ENCODE measurements at places on chromosomes 11 and 22. TPM values are rescaled to one million over a fixed set of nuclear protein-coding genes. Genes with fewer than 3 reads are reported as not detected.

DNA sequence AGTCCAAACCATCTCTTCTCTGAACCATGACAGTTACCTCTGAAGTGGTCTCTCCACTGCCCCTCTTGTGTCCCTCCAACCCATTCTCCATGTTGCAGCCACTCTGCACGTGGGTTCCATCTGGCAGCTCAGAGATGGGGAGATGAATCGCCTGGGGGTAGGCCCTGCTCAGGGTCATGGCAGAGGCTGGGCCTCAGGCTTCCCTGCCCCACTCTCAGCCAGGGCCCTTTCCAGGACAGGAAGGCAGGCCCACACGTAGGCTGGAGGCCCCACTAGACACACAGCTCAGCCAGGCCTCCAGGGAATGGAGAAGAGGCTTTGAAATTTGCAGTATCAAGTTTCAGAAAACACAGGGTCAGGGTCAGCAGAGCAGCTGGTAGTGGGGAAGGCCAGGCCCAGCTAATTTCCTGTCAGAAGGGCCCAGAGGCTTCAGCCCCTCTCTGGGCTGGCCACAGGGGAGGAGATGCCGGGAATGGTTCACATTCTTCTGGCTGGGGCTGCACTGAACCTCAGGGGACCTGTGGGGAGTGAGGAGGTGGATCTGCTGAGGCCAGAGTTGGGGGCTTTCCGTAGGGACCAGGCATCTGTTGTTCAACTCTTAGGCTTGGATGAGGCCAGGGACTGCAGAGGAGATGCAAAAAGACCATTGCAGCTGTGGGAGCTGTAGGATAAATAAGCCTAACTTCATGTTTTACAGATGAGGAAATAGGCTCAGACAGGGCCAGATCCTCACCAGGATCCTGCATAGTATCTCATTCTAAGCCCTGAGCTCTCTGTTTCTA, 101.6 kb downstream of the SWAP70 start:
- no peaks in the 10 kb centered on the region for H3K27me3 ChIP-seq
- H3K36me3 ChIP-seq: no peaks in the 10 kb centered on the region
- DNase-seq: no peak
- no peak overlapping the region for H3K4me3 ChIP-seq
- H3K4me1 ChIP-seq: no peaks in the 10 kb centered on the region
- peak overlapping the region; percentile 68 for H3K27ac ChIP-seq

DNA sequence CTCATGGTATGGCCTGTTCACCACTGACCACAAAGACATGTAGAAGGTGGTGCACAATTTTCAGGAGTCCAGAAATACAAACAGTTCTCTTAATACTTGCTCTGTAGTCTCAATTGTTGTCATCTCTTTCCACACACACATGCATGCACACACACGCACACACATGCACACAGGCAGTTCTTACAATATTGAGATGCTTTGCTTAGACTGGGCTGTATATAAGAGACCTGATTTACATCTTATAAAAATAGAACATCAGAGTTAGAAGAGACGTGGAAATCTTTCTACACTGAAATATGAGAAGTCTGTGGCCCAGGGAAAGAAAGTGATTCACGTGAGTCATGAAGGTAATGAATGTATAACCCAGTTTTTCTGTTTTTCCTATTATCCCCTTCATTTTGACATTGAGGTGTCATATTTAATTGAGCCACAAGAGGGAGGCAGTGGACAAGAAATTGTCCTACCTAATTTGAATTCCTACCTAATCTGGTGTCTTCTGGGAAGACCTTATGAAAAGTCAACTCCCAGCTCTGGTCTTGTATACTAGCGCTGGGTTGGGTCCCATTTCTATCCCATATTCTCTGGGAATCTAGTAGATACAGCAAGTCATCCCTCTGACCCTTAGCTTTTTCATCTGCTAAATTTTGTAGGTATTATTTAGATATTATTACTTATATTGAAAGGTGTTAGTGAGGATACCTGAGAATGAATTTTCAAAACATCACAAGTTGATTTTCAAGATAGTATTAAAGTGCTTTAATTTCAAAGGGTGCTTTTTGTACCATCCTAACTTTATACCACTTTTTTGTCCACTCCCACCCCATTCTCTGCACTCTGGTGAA, 14.9 kb upstream of the MS4A4A start:
- H3K4me3 ChIP-seq: no peak overlapping the region
- H3K27me3 ChIP-seq: no peaks in the 10 kb centered on the region
- peaks cover 12% of the 10 kb centered on the region for H3K4me1 ChIP-seq
- DNase-seq: no peak
- no peaks in the 10 kb centered on the region for H3K36me3 ChIP-seq

GRCh38 chr11:86421946-86422345, 47.3 kb downstream of the CCDC81 start:
- H3K4me1 ChIP-seq: no peaks in the 10 kb centered on the region
- no peaks in the 10 kb centered on the region for H3K27me3 ChIP-seq
- DNase-seq: no peak
- H3K4me3 ChIP-seq: no peak overlapping the region

GRCh38 chr22:27483095-27483785, 318.3 kb downstream of the MN1 start:
- no peak for DNase-seq
- H3K27me3 ChIP-seq: no peaks in the 10 kb centered on the region

DNA sequence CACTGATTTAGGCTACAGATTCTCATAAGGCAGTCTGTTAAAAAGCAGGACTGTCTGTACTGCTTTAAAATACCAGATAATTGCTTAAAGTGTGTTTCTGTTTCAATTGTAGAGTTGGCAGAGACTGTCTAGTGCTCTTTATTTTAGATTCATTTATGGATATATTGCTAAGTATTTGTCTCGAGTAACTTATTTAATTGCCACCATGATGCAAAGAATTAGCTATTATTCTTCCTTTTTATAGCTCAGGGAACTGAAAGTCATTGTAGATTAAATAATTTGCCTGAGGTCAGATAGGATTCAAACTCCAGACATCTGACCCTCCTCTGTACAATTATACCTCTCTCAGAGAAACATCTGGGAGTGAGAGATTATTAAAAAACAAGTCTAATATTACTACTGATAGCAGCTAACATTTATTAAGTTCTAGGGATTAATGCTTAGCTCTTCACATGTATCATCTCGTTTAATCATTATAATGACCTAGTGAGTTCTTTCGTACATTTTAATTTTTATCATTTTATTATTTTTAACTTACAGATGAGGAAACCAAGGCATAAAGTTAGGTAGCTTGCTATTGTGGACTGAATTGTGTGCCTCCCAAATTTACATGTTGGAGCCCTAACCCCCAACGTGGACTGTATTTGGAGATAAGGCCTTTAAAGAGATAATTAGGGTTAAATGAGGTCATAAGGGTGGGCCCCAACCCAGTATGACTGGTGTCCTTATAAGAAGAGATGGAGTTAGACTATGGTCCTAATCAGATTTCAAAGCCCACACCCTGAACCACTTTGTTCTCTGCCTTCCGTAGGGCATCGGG, 19.7 kb upstream of the RAG2 start:
- H3K36me3 ChIP-seq: no peaks in the 10 kb centered on the region
- H3K4me3 ChIP-seq: no peak overlapping the region
- H3K4me1 ChIP-seq: peaks cover 4% of the 10 kb centered on the region
- H3K27me3 ChIP-seq: no peaks in the 10 kb centered on the region
- H3K27ac ChIP-seq: no peak overlapping the region

DNA sequence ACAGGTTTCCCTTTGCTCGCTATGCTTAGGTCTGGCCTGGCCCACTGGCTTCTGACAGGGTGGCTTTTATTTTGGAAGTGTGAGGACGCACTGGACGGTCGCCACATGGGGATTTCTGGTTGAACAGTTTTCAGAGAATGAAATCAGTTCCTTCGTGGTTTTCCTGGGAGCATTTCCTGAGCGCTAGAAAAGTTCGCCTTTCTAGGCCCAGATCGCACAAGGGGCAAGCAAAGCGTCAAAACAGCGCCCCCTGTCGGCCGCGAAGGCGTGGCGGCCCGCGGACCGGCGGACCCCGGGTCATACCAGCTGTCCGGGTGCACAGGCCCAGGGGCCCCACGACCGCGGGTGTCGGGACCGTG, 12.7 kb upstream of the CYP2R1 start:
- peaks cover 11% of the 10 kb centered on the region for H3K4me1 ChIP-seq
- no peaks in the 10 kb centered on the region for H3K36me3 ChIP-seq
- H3K27me3 ChIP-seq: no peaks in the 10 kb centered on the region
- H3K27ac ChIP-seq: no peak overlapping the region
- DNase-seq: peak; percentile 97

DNA sequence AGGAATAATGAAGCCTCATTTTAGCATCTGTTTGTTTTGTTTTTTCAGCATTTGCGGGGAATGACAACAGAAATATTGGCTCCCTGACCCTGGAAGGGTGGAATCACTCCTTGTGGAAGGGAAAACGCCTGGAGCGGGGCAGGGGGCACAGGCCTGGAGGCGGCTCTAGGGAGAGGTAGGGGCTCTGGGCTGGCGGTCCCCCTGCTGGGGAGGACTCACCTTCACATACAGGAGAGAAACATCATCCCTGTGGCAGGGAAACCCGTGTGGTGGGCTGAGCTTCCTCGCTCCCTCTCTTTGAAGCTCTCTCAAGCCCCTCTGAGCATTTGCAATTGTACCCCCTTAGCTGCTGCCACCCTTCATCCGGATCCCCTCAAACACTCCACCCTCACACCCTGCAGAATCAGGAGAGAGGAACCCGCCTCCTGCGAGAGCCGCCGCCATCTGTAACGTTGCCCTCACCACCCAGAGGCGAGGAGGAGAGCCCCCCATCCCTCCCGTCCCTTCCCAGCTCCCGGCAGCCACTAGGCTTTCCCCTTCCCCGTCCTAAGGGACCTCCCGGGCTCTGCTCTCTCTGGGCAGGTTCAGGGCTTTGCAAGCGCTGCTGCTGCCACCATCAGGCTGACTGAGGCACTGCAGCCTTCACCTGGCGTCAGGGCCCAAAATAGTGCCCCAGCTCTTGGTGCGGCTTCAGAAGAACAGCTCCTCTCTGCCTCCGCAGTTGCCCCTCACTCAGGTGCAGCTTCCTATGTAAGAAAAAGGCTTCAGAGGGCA, 10.4 kb downstream of the KIRREL3 start:
- no peaks in the 10 kb centered on the region for H3K4me1 ChIP-seq
- H3K36me3 ChIP-seq: no peaks in the 10 kb centered on the region
- peaks cover 6% of the 10 kb centered on the region for H3K27me3 ChIP-seq
- H3K27ac ChIP-seq: no peak overlapping the region
- H3K4me3 ChIP-seq: no peak overlapping the region

MLC1 gene
- 0.39 TPM for polyA plus RNA-seq

KDELR3 gene
- 3.1 TPM for polyA plus RNA-seq

- DNase-seq: no peak
- H3K27me3 ChIP-seq: no peaks in the 10 kb centered on the region
- no peak overlapping the region for H3K27ac ChIP-seq
- H3K4me1 ChIP-seq: peaks cover 25% of the 10 kb centered on the region
- H3K36me3 ChIP-seq: no peaks in the 10 kb centered on the region
Observed at GRCh38 chr11:34268906-34269430, 88.8 kb downstream of the ABTB2 start.

RGL4 gene
- 19.5 TPM for polyA plus RNA-seq

OR1S2 gene
- not detected for polyA plus RNA-seq

KRTAP5-7 gene
- polyA plus RNA-seq: 0.13 TPM

DNA sequence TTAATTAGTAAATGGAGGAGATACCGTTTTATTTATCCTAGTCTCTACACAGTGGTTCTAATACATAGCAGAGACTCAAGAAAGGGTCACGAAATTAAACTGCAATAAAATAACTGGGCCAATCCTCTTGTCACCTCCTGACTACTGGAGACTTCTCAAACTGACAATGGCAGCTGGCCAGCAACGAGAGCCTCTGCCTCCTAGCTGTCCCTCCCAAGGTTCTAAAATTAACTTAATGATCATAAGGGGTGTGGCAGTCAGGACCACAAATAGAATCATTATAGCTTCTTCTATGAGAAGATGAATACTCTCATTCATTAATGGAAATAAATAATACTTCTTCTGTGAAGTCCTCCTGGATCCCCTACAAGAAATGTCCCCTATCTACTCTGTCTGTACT, 63.8 kb upstream of the APOA1 start:
- no peaks in the 10 kb centered on the region for H3K27me3 ChIP-seq
- DNase-seq: no peak

SLC22A8 gene
- not detected for polyA plus RNA-seq

DNA sequence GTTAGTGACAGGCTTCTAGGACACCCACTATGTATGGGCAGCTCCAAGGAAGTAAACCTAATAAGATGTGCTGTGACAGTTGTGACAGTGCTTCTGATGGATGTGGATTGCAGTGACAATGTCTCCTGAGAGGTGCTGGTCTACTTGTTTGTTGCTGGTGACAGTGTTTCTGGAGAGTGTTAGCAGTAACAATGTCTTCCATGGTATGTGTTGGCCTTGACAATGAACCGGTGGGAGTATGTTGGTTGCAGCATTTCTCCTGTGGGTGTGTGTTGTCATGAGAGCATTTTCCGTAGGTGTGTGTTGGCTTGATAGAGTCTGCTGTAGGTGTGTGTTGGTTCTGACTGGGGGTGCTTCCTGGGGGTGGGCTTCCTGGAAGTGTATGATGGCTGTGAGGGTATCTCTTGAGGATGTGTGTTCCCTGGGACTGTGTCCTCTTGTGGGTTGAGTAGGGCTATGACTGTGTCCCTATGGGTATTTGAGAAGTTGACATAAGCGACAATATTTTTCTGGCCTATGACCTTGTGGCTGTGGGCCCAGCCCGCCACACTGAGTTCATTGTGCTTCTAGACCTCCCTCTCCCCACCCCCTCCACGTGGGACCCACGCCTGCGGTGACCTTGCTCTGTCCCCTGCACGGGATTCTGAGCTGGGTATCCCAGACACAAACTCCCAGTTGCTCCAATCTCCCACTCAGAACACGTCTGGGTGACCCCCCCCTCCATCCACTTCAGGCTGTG, 1.2 kb downstream of the DCHS1 start:
- H3K27me3 ChIP-seq: no peaks in the 10 kb centered on the region
- peak; percentile 78 for DNase-seq
- H3K36me3 ChIP-seq: no peaks in the 10 kb centered on the region
- peak overlapping the region; percentile 70 for H3K27ac ChIP-seq
- H3K4me1 ChIP-seq: peaks cover 45% of the 10 kb centered on the region
- H3K4me3 ChIP-seq: peak overlapping the region; percentile 42

- H3K4me3 ChIP-seq: no peak overlapping the region
- H3K27me3 ChIP-seq: no peaks in the 10 kb centered on the region
- no peaks in the 10 kb centered on the region for H3K36me3 ChIP-seq
- H3K4me1 ChIP-seq: no peaks in the 10 kb centered on the region
Observed at GRCh38 chr11:83613767-83614121, 327.6 kb upstream of the CCDC90B start.

GRCh38 chr11:78731027-78731426, 156.4 kb upstream of the NARS2 start:
- H3K4me1 ChIP-seq: no peaks in the 10 kb centered on the region
- no peaks in the 10 kb centered on the region for H3K27me3 ChIP-seq
- DNase-seq: no peak
- no peak overlapping the region for H3K4me3 ChIP-seq
- H3K36me3 ChIP-seq: no peaks in the 10 kb centered on the region

All from spleen (tissue), 13 donors.